ENCODE measurements at places on chromosomes 4 and X.

DNA sequence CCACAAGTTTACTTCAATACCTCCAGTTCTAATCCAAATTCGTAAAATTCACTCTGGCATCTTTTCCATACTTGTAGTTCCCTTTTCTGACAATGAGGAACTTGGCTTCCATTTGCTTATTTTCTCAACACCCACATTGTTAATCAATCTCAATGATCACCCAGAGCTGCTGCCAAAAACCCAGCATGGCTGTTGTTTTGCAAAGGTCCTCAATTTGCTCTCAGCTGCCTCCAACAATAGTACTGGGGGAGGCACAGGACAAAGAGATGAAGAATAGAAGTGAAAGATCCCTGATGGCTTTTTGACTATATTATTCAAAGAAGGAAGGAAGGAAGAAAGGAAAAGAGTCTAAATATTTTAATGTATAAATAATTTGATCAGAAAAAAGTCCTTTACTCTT is 847.8 kb downstream of the RAPGEF2 start:
- no peak for DNase-seq

- DNase-seq, result no peak
Observed at GRCh38 chrX:43822014-43822413, 60.2 kb downstream of the MAOB start.

GRCh38 chr4:72701987-72702819 is 133.2 kb upstream of the ADAMTS3 start:
- no peak for DNase-seq

- DNase-seq, result no peak
Observed at GRCh38 chr4:78596111-78596742, 44.7 kb downstream of the ANXA3 start.

DNA sequence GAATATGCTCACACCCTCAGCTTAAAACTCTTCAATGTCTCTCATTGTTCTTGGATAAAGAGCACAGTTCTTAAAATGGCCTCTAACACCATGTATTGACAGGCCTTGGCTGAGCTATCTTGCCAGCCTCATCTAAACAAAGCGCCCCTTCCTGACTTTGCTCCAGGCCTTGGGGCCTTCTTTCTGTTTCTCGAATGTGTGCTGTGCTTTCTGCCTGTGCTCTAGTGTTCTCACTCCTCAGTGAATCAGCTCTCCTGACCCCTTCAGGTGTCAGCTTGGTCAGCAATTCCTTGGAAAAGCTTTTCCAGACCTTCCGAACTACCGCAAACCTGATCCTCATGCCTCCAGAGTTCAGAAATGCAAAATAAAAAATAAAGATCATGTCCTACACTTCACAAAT is 346.3 kb upstream of the FSTL5 start:
- no peak for DNase-seq

DNA sequence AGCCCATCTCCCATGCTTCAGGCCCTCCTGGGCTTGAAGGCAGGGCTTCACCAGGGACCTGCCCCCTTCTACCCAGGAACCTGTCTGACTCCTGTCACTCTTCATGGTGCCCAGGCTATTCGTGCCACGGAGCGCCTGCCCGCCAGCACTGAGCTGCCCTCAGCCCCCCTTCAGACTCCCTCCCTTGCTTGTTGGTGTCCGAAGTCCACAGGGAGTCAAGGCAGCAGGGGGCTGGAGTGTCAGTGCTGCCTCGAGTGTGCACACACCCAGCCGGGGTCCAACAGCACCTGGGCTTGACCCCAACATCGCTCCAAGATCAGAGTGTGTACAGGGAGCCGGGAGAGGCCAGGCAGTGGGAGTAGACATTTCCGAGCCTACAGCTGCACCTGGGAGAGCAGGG is 59.8 kb downstream of the TBCK start:
- DNase-seq, result no peak

- no peak for DNase-seq
Observed at GRCh38 chr4:4433941-4434340, 47.0 kb downstream of the NSG1 start.

DNA sequence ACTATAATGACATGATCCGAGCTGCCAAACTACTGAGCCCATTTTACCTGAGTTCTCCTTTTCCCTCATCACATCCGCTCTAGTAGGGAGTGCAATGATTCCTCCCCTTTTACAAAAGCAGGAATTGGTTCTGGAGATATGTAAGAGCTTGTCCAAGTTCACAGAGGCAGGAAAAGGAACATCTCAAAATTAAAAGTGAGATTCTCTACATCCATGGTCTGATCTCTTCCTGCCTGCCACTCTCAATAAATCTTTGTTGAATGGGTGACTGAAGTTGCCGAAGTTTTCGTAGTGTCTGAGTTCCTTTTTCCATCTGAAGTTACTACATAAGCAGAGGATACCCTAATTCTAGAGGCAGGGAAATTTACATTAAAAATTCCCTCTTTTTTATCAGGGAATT is at the start of gene FGFBP1:
FGFBP1 (minus strand) TSS at position 101 of the 400 bp plus-strand sequence. CDS start 2,108 bp downstream, outside the sequence.
- no peak for DNase-seq

- peak; percentile 8 for DNase-seq
Observed at GRCh38 chr4:74794382-74795010, at the start of gene BTC. Gene BTC, minus strand, starts transcription at chr4:74794523. Its CDS starts 198 bp downstream, at chr4:74794325.

DNA sequence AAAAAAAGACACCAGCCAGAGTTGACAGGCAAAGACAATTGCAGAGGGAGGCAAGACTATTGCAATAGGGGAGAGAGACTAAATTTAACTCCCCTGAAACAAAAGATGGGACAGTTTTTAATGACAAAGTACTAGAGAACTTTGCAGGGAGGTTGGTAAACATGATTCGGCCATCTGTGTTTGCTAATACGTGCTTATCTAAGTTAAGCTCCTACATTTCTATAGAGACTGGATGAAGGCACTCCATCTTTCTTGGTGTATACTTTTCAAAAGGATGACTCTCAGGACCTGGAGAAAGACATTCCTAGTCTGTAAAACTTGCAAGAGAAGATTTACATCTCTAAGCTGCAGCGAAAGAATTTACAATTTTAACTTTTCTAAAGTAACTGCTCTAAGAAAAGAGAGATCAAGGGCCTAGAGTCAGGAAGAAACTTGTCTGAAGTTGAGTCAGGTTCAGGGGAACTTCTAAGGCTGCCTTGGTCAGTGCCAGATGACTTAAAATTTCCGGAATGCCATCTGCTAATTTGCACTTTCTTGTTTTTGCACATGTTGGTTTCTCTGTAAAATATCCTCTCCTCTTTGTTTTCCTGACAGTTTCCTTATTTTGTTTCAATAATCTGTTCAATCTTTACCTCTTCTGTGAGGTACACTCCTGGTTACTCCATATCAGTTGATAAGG is 10.6 kb downstream of the ADAM29 start:
- no peak for DNase-seq

DNA sequence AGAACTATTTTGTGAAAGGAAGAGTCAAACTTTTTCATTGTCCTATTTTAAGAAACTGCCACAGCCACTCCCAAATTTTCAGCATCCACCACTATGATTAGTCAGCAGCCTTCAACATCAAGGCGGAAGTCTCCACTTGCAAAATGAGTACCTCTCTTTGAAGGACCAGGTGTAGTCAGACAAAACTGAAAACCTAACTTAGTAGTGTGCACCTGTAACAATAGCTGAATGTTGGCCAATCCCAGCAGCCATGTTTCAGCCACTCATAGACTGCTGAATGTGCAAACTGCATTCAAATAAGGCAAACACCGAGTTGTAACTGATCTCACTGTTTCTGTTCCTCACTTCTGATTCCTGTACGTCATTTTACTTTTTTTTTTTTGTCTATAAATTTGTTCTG is 341.1 kb downstream of the IL15 start:
- DNase-seq, result no peak

- DNase-seq, result no peak
Observed at GRCh38 chrX:101484135-101484534, 1.1 kb upstream of the ARMCX4 start.

DNA sequence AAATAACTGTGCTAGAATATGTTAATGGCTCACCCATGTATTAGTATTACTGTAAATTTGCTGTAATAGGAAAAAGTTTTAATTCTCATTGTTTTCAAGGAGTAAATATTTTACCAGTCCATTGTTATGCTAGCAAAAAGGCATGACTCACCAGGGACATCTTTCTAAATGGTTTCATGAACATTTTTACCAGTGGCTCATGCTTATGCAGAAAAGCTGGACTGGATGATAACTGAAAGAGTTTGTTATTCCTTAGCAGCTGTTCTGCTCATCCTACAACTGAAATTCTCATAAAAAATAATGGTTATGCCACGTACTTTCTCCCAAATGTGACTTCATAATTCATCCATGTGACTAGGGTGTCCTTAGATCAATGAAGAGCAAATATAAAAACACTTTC is 111.9 kb upstream of the PCDH18 start:
- DNase-seq, result no peak

DNA sequence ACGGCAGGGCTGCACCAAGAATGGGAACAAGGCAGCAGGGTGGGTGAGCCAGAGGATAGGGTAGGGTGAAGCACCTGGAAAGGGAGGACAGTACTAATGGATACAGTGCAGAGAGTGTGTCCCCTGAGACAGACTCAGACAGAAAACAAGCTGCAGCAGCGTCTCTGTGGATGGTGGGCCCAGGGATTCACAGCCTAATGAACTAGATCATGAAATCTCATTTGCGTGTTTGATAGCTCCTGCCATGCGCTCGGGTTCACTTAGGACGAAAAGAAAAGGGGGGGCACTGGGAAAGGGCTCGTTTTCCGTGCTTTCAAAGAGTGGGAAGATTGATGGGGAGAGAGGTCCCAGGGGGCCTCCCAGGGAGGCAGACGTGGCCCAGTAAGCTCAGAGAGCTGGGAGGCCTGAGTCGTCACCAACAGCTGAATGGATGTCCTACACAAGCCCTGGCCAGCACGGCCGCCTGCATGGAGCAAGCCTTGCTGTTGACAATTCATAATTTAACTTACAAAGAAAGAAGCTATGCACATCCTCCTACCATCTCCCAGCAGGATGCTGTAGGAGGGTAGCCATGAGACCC is 446.9 kb downstream of the BCOR start:
- DNase-seq, result no peak

GRCh38 chrX:98141466-98141865 is 1257.8 kb downstream of the RPA4 start:
- DNase-seq, result no peak

GRCh38 chr4:139738846-139739613 is 73.4 kb downstream of the MGST2 start:
- DNase-seq, result no peak

DNA sequence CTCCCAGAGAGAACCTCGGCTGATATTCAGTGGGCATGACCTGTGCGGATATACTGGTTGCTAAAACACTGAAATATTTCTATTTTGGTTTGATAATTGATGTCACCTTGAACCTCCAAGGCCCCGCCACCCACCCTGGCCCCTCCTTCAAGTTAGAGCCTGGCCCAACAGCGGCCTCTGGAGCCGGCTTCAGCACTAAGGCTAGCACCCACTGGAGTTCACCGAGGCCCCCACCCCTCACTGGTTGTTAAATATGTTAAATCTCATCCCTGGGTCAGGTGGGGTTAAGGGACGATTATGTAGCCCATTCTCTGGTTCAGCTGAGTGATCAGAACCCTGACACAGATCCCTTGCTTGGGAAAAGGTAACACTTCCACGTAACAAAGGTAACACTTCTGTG is 24.3 kb downstream of the SEL1L3 start:
- DNase-seq, result no peak

- DNase-seq, result no peak
Observed at GRCh38 chrX:30060718-30061117, 154.6 kb upstream of the MAGEB2 start.

GRCh38 chrX:55796496-55796895 is 78.9 kb downstream of the RRAGB start:
- no peak for DNase-seq

DNA sequence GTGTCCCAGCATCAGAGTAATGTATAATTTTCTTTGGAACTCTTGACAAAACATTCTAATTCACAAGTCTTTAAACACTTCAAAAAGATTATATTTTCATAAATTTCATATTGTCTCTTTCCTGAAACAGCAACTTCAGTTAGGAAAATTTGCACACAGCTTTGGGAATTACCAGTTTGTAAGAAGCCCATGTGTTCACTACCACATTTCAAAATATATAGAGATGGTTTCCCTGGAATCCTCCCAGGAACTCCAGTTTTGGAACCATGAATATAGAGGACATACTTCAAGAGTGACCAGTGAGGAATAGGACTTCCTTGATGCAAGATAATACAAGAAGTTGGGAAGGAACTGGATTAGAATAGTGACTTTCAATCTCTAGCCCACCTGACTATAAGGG is 28.7 kb upstream of the HPGDS start:
- no peak for DNase-seq

- DNase-seq, result no peak
Observed at GRCh38 chr4:13262816-13263215, 221.3 kb downstream of the RAB28 start.

- DNase-seq, result no peak
Observed at GRCh38 chr4:101621120-101621519, 169.4 kb upstream of the BANK1 start.

Measured in anterior cingulate cortex (tissue), 58 donors.